Activated CD4-positive, alpha-beta T cell treated with anti-CD3 and anti-CD28 coated beads for 36 hours (primary cell): ENCODE measurements at places on chromosomes 1 and 21. TPM values are rescaled to one million over a fixed set of nuclear protein-coding genes. Genes with fewer than 3 reads are reported as not detected.

The YRDC gene
- 22.9 TPM for total RNA-seq

The ZNF692 gene
- 92.3 TPM for total RNA-seq

The S100A12 gene
- total RNA-seq = not detected

The PROX1 gene
- total RNA-seq = 0.14 TPM

The CTH gene
- 29.8 TPM for total RNA-seq

The LDLRAP1 gene
- 14.6 TPM for total RNA-seq

The MLLT11 gene
- 3.3 TPM for total RNA-seq

The ADORA1 gene
- not detected for total RNA-seq

The PPT1 gene
- total RNA-seq = 77.4 TPM

The RCSD1 gene
- total RNA-seq = 59.9 TPM

The UBE2U gene
- not detected for total RNA-seq

The SLAMF8 gene
- 0.39 TPM for total RNA-seq

The ZFP69 gene
- total RNA-seq = 5.4 TPM

The OR2L13 gene
- total RNA-seq = not detected

The VASH2 gene
- total RNA-seq = 0.53 TPM

The MYOG gene
- not detected for total RNA-seq

The RASAL2 gene
- total RNA-seq = not detected

The SV2A gene
- total RNA-seq = 8.5 TPM

The FASLG gene
- total RNA-seq = 4.0 TPM

The IQGAP3 gene
- total RNA-seq = 14.9 TPM

The TFAP2E gene
- total RNA-seq = 0.53 TPM

The KIAA0040 gene
- 26.1 TPM for total RNA-seq

The RNU1-1 gene
- 2,291 TPM for total RNA-seq

The TIE1 gene
- total RNA-seq = not detected

The DNAJC28 gene
- total RNA-seq = 0.43 TPM

The BCAR3 gene
- 0.46 TPM for total RNA-seq

The SLAMF9 gene
- total RNA-seq = not detected

The TDRD5 gene
- total RNA-seq = not detected

The OR2G6 gene
- total RNA-seq = not detected

The BMP8A gene
- total RNA-seq = 0.16 TPM

The CLIC6 gene
- total RNA-seq = 0.07 TPM

The TSEN15 gene
- total RNA-seq = 47.3 TPM

The SUSD4 gene
- total RNA-seq = 2.2 TPM

The SERPINC1 gene
- total RNA-seq = not detected

The DMRTA2 gene
- total RNA-seq = not detected

The PRAMEF14 gene
- not detected for total RNA-seq
